ENCODE measurements at places on chromosomes 3 and 15. TPM values are rescaled to one million over a fixed set of nuclear protein-coding genes. Genes with fewer than 3 reads are reported as not detected.

CHRM5 gene
- total RNA-seq: not detected

DNA sequence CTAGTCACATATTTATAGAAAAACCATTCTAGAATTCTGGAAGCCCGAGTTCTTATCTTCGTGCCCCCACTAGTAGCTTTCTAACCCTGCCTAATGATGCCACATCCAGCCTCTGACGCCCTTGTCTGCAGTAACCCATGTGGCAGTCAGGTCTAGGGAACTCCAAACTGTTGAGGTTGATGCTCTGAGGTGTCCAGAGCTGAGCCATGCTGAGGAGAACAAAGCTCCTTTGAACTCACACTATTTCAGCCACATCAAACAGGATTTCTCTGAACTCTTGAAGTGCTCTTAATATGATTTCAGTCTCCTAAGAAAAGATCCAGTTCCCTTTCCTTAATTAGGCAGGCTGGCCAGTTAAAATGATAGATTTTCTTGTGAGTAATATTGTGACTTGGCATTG, 150.5 kb upstream of the ST8SIA2 start:
- no peak for DNase-seq

GRCh38 chr3:158213461-158213860, 103.6 kb downstream of the RSRC1 start:
- no peak for DNase-seq

- DNase-seq: no peak
Observed at GRCh38 chr15:45527086-45527485, 4.5 kb upstream of the SLC30A4 start.

GRCh38 chr3:70554170-70554569, 241.7 kb upstream of the MDFIC2 start:
- no peak for DNase-seq

Measured in mesenteric fat pad (tissue), 1 donor.